ENCODE measurements at places on chromosomes 11 and 22. TPM values are rescaled to one million over a fixed set of nuclear protein-coding genes. Genes with fewer than 3 reads are reported as not detected.

The DUSP8 gene
- 1.1 TPM for total RNA-seq

The NTM gene
- not detected for total RNA-seq

DNA sequence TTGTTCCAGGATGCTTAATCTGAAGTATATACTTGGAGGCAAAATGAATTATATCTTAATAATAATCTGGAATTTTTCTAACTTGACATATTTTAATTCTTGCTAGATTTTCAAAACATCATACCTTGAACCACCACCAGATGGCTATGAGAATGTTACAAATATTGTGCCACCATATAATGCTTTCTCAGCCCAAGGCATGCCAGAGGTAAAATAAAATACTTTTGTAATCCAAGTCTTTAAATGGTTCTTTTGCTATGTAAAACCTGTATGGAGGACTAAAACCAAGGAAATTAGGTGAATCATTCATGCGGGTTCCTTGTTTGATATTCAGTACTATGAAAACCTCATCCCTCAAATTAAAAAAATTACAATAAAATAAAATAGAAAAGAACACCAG is 14.4 kb downstream of the NAALAD2 start:
- no peak for DNase-seq

DNA sequence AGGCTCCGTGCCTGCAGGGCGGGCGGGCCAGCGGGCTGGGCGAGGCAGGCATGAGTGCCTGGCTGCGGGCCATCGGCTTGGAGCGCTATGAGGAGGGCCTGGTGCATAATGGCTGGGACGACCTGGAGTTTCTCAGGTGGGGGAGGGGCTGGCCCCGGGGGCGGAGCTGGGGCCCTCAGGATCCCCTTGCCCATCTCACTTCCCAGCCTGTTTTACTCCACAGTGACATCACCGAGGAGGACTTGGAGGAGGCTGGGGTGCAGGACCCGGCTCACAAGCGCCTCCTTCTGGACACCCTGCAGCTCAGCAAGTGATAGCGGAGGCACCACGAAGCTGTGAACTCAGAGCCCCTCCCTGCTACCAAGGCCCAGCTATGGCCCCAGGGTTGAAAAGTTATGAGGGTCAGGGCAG is 5.9 kb downstream of the PHOX2A start:
- peak; percentile 65 for DNase-seq

DNA sequence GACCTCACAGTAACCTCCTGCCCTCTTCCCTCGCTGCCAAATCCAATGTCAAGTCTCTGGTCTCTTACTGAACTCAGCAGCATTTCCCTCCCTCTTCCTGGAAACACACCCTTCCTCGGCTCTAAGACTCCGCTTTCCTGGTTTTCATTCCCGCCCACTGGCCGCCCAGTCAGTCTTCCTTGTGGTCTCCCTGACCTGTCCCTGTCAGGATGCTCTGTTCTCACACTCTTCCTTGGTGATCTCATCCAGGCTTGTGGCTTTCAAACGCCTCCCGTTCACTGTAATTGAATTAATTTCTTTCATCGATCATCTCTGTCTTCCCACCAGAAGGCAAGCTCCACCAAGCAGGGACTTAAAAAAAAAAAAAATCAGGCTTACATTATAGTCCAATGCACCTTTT is 33.5 kb downstream of the MYO18B start:
- DNase-seq, result no peak

GRCh38 chr11:96579656-96580055 is 189.8 kb downstream of the JRKL start:
- DNase-seq, result no peak
